ENCODE measurements at places on chromosomes 12 and 14. TPM values are rescaled to one million over a fixed set of nuclear protein-coding genes. Genes with fewer than 3 reads are reported as not detected.

DNA sequence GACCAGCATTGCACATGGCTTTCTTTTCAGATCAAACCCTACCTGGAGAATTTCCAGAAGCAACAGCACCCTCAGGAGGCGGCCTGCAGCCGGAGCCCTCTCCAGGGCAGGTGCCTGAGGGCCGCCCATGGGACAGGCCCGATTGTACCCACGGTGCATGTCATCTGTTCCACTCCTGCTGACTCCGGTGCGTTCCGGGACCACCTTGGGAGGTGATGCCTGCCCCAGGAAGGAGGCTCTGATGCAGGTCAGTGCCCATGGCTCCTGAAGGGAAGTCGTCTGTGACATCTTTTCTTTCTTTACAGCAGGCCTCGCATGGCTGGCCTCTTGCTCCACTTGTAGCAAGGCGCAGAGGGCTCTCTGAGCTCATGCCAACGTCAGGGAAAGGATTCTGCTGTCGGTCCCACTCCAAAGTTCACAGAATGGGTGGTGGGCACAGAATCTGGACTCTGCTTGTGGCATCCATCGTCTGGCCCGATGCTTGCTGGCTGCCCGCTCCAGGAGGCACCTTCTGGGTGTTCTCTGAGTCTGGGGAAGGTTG, 160.7 kb upstream of the RTL1 start:
- no peak for DNase-seq

ZFHX2 gene
- 0.90 TPM for total RNA-seq

DNA sequence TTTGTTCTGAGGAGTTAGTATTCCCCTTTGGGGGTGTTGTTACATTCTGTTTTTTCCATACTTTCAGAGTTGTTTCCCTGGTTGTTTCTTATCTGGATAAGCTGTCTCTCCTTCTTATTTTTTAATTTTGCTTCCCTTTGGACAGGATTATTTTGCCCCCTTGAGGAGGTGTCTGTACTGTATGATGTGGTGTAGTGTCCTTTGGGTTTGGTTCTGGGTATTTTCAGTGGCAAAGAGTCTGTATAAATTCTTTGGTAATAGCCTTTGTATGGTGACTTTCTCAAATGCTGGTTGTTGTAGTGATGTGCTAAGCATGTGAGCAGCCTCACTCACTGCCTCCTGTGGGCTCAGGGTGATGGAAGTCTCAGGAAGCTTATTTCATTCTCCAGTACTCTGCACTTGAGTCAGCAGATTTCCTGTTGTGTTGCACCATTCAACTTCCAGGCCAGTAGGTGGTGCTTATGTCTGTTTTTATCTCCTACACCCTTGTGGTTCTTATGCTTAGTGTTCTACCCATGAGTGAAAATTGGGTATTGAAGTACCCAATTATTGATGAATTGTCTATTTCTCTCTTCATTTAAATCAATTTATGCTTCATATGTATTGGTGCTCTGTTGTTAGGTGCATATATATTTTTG, 103.3 kb upstream of the PMCH start:
- DNase-seq = peak; percentile 55

DNA sequence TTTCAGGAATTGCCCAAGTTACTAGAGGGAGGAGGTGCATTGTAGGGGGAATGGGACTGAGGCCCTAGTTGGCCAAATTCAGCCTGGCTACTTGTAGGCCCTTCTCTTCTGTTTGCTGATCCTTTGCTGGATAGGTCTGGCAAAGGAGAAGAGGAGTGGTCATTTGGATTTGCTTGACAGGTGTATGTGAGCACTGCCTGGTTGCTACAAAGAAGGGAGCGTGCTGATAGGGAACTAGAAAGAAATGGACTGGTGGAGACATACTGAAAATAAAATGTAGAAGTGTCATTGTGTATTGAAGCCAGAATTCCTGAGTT, 3.6 kb downstream of the PSMA6 start:
- DNase-seq = no peak

GRCh38 chr12:70290116-70290515, 46.9 kb downstream of the CNOT2 start:
- DNase-seq = peak; percentile 4

CPNE6 gene
- not detected for total RNA-seq

GRCh38 chr12:3204730-3205531, 127.8 kb downstream of the TSPAN9 start:
- no peak for DNase-seq

AKAP5 gene
- 3.2 TPM for total RNA-seq

Data from neural progenitor cell (in vitro differentiated cells).